Amniotic stem cell (primary cell): ENCODE measurements at places on chromosomes 16 and 17.

GRCh38 chr17:80028030-80028429 is 7.6 kb downstream of the TBC1D16 start:
- DNase-seq = no peak

DNA sequence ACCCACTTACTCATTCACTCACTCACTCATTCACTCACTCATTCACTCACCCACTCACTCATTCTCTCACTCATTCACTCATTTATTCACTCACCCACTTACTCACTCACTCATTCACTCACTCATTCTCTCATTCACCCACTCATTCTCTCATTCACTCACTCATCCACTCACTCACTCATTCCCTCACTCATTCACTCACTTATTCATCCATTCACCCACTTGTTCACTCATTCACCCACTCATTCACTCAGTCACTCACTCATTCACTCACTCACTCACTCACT is 7.6 kb upstream of the CPSF4L start:
- DNase-seq = no peak

- DNase-seq = no peak
Observed at GRCh38 chr16:47503936-47504335, 42.8 kb downstream of the PHKB start.

GRCh38 chr17:30848021-30848420 is 16.3 kb downstream of the ATAD5 start:
- DNase-seq = no peak

- no peak for DNase-seq
Observed at GRCh38 chr16:57240851-57241250, 4.2 kb upstream of the ARL2BP start.

GRCh38 chr17:72122765-72123529 is 2.1 kb downstream of the SOX9 start:
- no peak for DNase-seq

DNA sequence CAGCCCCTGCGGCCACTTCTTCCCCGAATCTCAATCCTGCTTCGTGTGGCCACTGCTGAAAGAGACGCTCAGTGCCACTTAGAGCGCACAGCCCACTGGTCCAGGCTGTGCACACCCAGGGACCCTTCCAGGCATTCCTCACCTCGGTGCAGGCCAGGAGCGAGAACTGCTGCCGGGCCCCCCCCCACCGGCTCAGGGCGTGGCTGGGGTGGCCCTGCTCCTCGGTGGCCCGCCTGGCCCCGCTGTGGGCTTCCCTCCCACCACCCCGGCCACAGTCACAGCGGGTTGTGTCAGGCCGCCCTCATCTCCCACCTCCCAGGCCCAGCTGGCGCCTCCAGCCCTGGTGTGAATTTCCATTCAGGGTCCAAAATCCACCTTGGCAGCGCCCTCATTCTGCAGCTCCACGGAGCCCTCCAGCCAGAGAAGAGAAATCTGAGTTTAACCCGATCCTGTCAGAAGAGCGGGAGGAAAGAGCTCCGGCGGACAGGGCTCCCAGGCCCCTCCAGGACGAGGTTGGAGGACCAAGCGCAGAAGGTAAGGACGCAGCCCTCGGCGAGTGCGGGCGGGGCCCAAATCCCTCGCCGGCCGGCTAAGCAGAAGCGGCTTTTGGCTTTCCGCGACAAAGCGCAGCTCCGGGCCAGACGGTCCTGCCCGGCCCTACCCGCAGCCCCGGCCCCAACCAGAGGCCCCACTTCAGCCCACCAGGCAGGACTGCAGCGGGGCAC is 12.0 kb downstream of the TBC1D16 start:
- no peak for DNase-seq

DNA sequence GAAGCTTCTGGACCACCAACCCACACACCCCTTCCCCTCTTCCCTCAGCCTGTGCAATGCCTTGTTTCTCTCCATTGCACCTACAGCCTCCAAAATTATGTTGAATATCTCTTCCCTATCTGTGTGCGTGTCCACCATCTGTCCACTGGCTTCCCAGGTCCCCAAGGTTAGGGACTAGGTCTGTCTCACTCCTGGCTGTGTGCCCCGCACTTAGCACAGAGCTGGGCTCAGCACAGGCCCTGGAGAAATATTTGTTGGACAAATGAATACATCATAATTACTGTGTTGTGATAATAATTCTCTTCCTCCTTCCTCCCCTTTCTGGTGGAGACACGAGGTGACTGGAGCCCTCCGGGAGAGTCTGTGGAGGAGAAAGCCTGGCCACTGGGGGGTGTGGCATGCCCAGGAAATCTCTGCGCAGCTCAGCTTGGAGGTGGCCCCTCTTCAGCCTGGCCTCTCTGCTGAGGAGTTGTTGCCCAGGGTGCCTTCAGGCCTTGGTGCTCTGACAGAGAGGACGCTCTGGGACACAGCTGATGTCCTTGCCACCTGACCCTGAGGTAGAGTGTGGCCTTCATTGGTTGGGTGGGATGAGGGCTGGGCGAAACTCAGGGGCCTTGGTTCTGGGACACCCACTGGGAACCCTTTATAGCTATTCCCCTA is 3.3 kb upstream of the BRD7 start:
- DNase-seq = no peak

GRCh38 chr16:89187032-89187769 is 13.1 kb downstream of the SLC22A31 start:
- DNase-seq = no peak

DNA sequence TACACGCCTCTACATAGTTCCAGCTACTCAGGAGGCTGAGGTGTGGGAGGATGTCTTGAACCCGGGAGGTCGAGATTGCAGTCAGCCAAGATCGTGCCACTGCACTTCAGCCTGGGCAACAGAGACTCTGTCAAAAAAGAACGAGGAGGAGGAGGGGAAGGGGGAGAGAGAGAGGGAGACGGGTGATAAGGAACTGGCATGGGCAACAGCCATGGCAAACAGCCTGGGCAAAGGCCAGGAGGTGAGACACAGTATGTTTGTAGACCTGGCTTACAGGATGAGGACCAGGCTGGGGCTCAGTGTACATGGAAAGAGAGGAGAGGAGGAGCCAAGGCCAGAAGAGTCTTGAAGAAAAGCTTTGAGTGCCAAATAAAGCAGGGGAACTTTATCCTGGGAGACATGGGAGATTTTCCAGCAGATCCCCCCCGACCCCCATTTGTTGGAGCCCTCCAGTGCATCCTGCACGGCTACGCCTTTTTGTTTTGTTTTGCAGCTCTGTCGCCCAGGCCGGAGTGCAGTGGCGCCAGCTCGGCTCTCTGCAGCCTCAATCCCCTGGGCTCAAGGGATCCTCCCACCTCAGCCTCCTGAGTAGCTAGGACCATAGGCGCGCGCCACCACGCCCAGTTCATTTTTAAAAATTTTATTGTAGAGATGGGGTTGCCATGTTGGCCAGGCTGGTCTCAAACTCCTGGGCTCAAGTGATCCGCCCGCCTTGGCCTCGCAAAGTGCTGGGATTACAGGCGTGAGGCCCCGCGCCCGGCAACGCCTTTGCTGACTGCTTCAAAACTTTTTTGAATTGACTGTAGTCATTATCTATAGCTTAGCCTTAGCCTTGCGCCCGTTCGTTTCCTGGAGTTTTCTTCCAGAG is 1.3 kb upstream of the ALKBH5 start:
- no peak for DNase-seq

- DNase-seq = no peak
Observed at GRCh38 chr17:17954079-17954478, 18.1 kb downstream of the TOM1L2 start.

GRCh38 chr16:88879788-88880055 is 13.3 kb upstream of the PABPN1L start:
- no peak for DNase-seq

GRCh38 chr16:79902351-79902750 is 301.8 kb upstream of the MAF start:
- DNase-seq = no peak

DNA sequence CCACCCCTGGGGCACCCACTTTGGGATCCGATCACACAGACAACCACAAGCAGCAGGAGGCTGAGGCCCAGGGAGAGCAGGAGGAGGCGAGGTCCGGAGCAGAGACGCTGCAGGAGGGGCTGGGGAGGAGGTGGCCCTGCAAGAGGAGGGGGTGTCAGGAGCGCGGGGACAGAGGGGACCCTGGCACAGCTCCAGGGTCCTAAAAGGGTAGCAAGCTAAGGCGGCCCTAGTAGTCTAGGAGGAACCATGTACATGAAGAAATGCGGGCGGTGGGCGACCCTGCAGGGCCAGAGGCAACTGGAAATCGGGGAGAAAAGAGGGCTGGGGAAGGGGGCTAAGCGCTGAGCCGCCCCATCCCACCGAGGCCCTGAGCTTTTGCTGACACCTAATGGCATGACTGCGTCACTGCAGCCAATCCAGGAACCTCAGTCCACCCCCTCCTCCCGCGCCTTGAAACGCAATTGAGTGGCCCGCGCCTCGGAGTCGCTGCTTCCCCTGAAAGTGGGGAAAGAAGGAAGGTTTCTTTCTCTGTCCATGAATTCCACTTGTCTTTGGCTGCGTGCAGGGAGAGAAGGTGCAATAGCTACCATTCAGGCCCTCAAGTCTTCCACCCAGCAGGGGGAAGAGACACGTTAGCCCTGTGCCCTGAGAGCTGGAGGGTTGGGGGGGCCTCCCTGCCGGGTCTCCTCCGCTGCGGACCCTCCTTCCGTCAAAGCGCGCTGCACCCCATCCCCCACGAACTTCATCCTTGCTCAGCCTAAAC is 1.8 kb downstream of the ASGR1 start:
- peak; percentile 33 for DNase-seq
